ENCODE measurements at places on chromosomes 13 and 19. TPM values are rescaled to one million over a fixed set of nuclear protein-coding genes. Genes with fewer than 3 reads are reported as not detected.

- H3K36me3 ChIP-seq: no peaks in the 10 kb centered on the region
- no peak overlapping the region for H3K27ac ChIP-seq
- no peak for DNase-seq
- no peak overlapping the region for H3K4me3 ChIP-seq
- peaks cover 23% of the 10 kb centered on the region for H3K27me3 ChIP-seq
- peaks cover 21% of the 10 kb centered on the region for H3K4me1 ChIP-seq
Measured at GRCh38 chr19:54478677-54479266, 5.7 kb upstream of the CDC42EP5 start.

DNA sequence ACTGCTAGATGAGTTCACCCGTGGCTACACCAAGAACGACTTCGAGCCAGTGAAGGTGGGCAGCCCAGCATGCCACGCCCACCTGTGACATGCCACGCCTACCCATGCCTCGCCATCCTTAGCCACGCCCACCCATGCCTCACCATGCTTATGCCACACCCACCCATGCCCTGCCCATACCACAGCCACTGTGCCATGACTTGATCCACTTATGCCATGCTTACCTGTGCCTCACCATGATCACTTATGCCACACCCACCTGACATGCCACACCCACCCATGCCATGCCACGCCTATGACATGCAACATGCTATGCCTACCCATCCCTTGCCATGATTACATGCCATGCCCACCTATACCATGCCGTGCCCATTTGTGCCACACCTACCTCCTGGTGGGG is 12.9 kb upstream of the USE1 start:
- peaks cover 48% of the 10 kb centered on the region for H3K36me3 ChIP-seq
- no peaks in the 10 kb centered on the region for H3K27me3 ChIP-seq

Gene HSPBP1
- 28.9 TPM for total RNA-seq

Gene LGALS14
- 0.71 TPM for total RNA-seq

DNA sequence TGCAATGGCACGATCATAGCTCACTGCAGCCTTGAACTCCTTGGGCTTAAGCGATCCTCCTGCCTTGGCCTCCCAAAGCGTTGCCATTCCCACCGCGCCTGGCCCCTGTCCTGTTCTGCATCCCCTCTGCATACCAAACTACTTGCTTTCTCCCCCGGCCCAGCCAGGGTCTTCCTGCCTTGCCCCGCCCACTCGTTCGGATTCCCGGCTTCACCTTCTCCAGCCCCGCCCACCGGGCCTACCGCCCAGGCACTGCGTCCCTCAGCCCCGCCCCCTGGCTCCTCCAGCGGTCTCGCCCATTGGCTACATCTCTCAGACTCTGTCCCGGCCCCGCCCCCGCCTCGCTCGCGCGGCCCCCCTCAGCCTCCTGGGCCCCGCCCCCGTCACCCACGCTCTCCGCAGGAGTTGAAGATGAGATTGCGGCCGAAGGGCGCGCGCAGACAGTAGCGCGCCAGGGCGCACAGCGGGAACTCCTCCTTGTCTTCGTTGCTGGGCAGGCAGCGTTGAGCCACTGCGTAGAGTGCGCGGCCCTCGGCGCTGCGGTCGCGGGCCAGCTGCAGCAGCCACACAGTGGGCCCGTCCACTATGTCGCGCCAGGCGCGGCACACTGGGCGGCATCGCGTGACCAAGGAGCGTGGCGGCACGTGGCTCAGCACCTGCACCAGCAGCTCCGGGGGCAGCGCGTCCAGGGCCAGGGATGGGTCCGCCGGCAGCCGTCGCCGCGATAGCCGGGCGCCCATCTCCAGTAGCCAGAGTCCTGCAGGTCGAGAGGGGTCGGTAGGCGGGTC is 19.0 kb downstream of the MRPS12 start:
- no peaks in the 10 kb centered on the region for H3K27me3 ChIP-seq
- peaks cover 40% of the 10 kb centered on the region for H3K36me3 ChIP-seq
- peaks cover 13% of the 10 kb centered on the region for H3K4me1 ChIP-seq
- DNase-seq: peak; percentile 90
- H3K4me3 ChIP-seq: peak overlapping the region; percentile 62

Gene C19orf85
- not detected for total RNA-seq

DNA sequence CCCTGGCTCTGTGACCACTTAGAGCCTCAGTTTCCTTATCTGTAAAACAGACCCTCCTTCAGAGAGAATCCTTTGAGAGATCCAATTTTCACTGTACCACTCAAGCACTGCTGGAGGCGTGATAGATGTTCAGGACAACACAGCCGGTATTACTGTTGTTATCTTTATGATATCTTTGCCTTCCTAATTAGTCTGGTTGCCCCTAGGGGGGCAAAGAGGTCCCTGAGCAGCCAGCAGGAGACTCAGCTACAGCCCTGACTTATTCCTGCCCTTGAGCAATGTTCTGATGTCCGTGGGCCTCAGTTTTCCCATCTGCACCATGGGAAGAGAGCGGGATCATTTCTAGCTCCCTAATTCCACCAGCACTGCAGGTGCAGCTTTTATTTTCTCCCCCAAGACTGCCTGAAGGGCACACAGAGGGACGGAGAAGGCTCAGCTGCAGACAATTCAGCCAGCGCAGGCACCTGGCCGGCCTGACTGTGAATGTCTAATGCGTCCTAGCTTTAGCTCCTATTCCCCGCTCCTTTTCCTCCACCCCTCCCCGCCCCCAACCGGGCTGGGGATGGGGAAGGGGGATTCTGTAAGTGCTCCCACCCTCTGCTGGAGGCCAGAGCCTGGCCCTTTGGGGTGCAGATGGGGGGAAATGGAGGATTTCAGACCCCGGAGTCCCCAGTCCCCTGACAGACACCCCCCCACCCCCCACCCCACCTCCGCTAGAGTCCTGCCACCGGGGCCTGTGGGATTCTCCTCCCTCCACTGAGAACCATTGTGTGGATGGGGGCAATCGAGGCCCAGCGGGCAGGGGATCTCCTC is 16.2 kb downstream of the TLE5 start:
- H3K27me3 ChIP-seq: no peaks in the 10 kb centered on the region
- no peak for DNase-seq
- H3K36me3 ChIP-seq: no peaks in the 10 kb centered on the region
- H3K27ac ChIP-seq: peak overlapping the region; percentile 61
- peak overlapping the region; percentile 34 for H3K4me3 ChIP-seq
- H3K4me1 ChIP-seq: peaks cover 25% of the 10 kb centered on the region

GRCh38 chr13:31826521-31826920 is 87.2 kb downstream of the RXFP2 start:
- H3K4me3 ChIP-seq: no peak overlapping the region
- H3K27me3 ChIP-seq: no peaks in the 10 kb centered on the region
- no peak overlapping the region for H3K27ac ChIP-seq
- no peak for DNase-seq
- H3K36me3 ChIP-seq: no peaks in the 10 kb centered on the region

Gene ZNF681
- total RNA-seq: 9.0 TPM

Gene FGF22
- total RNA-seq: 0.38 TPM

- peaks cover 7% of the 10 kb centered on the region for H3K4me1 ChIP-seq
- H3K27me3 ChIP-seq: no peaks in the 10 kb centered on the region
- no peak overlapping the region for H3K4me3 ChIP-seq
- H3K27ac ChIP-seq: no peak overlapping the region
Measured at GRCh38 chr13:63156816-63157215, 1741.2 kb upstream of the PCDH20 start.
